ENCODE measurements at places on chromosomes 16 and 17.

DNA sequence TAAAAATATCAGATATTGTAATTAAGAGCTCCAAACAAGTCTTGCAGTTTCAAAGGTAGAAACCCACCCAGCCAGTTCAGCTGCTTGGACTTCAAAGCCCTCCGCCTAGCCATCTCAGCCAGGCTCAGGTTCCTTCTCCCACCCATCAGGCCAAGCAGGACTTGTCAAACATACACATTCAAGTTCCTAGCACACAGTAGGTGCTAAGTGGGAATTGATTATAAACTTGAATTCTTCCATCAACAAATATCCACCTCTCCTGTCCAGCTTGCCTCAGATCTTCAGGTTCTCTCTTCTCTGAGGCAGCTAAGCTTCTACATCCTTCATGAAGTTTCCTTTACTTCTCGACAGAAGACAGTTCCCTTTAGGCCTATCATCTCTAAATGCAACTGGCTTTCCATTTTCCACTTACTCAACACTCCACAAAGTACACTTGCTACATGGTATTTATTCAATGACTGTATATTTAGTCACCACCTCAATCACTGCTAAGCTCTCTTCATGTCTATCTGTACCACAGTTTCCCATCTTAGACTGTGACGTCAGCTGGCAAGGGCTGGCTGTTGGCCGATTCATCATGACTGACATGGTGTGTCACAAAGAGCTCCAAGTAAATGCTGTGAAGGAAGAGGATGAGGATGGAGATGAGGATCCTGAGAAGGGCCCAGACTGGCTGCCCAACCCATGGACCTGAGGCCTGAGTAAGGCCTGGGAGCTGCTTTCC, 13.3 kb upstream of the COG7 start:
- DNase-seq, result no peak

- no peak for DNase-seq
Measured at GRCh38 chr17:42365136-42365535, 23.1 kb downstream of the STAT3 start.

DNA sequence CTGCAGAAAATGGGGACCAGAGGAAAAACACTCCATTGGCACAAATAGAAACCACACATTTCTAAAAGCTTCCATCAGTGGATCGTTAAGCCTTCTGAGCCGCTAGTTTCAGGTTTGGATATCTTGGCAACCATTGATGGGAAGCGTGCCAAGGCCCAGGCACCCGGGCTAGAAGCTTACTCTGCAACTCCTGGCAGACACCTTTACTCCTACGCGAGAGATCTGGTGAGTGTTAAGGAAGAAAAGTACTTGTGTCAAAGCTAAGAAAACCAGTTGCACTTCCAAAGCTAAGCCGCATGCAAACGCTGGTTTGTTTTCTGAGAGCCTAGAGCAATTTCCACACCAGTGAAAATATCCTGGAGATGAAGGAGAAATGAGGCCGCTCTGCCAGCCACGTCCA, 472.4 kb downstream of the PMP22 start:
- DNase-seq, result no peak

DNA sequence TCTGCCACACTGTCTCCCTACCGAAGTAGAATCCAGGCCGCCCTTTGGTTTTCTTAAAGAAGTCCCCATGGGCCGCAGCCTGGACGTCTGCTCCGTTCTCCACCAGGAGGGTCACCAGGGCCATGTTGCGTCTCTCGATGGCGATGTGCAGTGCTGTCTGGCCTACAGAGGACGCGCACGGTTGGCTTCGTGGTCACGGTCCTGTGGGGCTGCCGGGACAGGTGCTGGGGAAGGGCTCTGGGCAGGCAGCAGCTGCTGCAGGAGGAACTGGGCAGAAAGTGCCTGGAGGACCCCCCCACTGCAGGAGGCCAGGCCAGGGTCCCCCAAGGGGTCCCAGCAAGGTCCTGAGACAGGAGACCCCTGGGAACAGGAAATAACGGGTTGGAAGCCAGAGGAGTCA, 19.0 kb downstream of the TRPV1 start:
- DNase-seq, result no peak

- DNase-seq, result no peak
Measured at GRCh38 chr17:62774338-62774737, 33.8 kb downstream of the MARCHF10 start.

DNA sequence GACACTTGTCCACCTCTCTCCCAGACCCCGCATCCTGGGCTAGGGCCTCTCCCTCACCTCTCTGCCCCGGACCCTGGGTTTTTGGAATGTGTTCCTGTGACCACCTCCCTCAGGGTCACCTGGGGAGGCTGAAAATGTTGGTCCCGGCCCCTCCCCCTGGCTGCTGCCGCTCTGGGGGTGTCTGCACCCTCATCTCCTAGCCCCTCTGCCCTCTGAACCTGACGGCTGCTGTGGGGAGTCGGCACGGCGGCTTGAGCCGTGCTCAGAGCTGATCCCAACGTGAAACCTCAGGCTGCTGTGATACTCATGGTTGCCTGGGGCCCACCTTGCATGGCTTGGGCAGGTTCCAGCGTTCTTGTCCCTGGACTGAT, 42.8 kb downstream of the ADCY7 start:
- DNase-seq, result peak; percentile 17

GRCh38 chr16:75279305-75279704, 27.9 kb upstream of the BCAR1 start:
- no peak for DNase-seq

- no peak for DNase-seq
Measured at GRCh38 chr17:64964796-64965195, 45.5 kb upstream of the LRRC37A3 start.

DNA sequence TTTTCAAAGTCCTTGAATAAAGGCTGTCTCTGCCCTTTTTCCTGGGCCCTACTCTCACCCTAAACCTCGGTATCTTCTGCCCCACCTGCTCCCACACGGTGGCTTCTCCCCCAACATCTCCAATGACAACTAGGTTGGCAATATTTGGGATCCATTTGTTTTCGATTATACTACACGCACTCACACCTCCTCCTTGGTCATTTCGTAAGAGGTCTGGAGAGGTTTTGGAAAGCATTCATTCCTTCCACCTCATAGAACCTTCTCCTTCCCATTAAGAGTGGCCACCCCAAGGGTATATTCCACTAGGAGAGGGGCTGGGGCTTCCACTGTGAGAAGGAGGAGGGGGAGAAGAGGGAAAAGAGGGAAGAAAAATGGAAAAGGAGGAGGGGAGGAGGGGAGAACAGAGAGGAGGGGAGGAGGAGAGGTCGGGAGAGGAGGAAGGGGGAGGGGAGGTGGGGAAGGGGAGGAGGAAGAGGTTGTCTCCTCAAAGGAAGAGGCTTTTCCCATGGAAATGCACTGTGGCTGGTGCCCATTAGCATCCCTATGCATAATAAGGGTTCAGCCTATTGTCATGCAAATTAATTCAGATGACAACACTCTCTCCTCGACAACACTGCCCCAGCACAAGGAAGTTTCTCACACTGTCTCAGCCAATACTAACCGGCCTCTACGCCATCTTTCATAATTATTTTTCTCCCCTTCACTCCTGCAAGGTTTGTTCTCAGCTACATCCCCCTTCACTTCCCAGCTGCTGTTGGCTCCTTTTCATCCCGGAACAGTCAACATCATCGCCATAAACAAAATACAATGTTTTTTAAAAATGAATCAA, 30.0 kb downstream of the SOX9 start:
- DNase-seq, result no peak

DNA sequence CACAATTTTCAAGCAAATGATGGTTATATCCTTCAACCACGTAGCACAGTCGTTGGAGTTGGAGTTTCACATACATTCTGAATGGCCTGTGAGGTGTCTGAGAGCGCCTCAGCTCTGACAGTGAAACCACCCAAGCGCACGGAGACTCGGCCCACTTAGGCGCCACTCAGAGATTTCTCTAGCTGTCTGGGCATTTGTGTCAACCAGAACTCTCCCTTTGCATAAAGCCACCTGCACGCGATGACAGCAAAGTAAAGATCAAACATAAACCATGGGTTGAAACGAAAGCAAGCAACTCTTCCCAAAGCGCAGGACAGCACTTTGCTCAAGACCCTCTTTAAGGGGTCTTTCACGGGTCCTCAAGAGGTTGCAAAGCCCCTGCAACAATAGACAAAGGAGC, 533 bp downstream of the SLC6A4 start:
- DNase-seq, result no peak

GRCh38 chr16:4651827-4652226, 27.2 kb downstream of the MGRN1 start:
- DNase-seq, result no peak

GRCh38 chr17:61310590-61310989, 89.1 kb upstream of the TBX2 start:
- no peak for DNase-seq

DNA sequence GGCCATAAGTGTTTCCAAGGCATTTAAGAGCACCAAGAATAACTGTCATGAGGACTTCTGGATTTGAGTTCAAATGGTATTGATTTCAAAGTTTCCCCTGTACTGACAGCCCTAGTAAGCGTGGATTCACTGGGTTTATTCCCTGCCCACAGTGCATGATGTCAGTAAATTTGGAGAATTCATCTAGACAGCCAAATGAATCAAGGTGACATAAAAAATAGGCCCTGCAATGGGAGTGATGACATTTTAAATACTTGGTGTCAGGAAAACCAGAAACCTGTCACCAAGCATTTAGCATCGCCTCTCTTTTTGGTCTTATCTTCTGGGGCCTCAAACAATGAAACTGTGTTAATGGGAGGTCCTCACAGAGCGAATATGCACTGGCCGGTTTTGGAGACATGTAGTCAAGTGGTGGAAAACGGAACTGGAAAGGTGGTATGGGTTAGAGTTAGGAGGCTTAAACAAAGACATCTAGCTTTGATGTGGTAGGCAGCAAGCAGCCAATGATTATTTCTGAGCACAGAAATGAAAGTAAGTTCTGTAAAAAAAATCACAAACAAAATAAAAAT, 29.1 kb downstream of the COG4 start:
- no peak for DNase-seq

DNA sequence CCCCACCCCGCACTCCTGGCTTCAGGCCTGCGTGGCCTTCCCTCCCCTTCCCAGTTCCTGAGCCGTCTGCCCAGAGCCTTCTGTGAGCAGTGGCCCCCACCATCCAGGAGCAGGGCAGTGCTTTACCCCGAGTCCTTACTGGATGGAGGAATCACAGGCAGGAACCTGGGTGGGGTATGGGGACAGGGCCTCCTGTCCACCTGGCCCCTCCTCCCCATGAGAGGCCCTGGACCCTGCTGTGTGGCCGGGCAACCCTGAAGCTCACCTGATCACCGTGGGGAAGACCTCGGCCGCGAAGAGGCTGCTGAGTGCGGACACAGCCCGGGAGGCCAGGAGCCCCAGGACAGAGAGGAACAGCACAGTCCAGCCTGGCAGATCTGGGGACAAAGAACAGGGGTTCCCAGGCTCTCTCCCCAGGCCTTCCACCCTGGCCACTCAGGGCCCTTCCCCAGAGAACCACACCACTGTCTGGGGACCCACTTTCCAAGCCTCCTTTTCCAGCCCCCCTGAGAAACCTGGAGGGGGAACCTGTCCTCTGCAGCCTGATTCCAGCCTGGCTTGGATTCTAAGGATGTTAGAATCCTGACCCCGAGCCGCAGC, 3.2 kb downstream of the SLC22A31 start:
- DNase-seq, result no peak

- no peak for DNase-seq
Measured at GRCh38 chr17:17935321-17936271, 36.6 kb downstream of the TOM1L2 start.

GRCh38 chr17:7011942-7012254, 526 bp upstream of the RNASEK start:
- DNase-seq, result no peak

DNA sequence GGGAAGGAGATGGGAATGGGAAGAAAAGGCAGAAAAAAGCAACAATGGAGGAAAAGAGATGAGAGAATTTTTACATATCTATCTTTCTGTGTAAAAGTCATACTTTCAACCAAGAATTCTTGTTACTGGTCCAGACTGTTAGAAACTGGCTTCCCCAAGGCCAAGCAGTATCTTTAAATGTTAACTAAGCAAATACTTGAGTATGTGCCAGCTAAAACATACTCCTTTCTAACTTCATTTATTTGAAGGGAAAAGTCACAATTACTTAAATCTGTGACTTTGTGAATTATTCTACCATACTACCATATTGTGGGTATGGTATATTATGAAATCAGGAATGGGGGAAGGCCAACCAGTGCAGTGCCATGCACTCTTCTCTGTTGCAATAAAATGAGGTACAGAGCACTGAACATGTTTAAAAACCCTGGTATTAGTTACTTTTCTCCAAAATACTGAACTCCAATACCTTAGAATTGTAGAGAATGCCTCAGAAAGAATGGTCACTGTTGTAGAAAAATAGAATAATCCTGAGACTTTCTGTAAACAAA, 92.3 kb upstream of the C17orf78 start:
- no peak for DNase-seq

DNA sequence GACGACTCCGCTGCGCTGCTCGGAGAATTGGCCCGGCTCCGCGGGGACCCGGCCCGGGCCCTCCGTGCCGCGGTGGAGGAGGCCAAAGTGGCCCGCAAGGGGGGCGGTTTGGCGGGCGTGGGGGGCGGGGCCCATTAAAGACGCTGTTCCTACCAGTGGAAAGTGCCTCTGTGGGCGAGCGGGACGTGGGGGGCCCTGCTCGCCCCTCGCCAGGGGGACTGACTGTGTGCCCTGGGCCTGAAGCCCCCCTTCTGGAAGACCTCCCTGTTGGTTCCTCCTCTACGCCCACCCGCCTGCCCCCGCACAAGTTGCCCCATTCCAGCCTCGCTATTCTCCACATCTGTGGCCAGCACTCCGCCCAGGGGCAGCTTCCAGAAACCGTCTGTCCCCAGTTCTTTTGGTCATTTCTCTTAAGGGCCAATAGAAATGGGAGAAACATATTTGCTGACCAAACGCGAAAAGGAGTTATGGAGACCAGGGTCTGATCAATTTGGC, 1.9 kb upstream of the FGF11 start:
- DNase-seq, result no peak

- DNase-seq, result no peak
Measured at GRCh38 chr17:6297960-6298359, 137.0 kb downstream of the AIPL1 start.

GRCh38 chr17:33019161-33019890, 27.7 kb downstream of the SPACA3 start:
- DNase-seq, result no peak

- no peak for DNase-seq
Measured at GRCh38 chr17:27241346-27241946, 52.5 kb upstream of the WSB1 start.

- no peak for DNase-seq
Measured at GRCh38 chr16:24771779-24772157, 42.3 kb downstream of the TNRC6A start.

GRCh38 chr16:65038100-65038499, 83.8 kb downstream of the CDH11 start:
- no peak for DNase-seq

GRCh38 chr16:85777583-85778310, 21.6 kb downstream of the EMC8 start:
- no peak for DNase-seq

DNA sequence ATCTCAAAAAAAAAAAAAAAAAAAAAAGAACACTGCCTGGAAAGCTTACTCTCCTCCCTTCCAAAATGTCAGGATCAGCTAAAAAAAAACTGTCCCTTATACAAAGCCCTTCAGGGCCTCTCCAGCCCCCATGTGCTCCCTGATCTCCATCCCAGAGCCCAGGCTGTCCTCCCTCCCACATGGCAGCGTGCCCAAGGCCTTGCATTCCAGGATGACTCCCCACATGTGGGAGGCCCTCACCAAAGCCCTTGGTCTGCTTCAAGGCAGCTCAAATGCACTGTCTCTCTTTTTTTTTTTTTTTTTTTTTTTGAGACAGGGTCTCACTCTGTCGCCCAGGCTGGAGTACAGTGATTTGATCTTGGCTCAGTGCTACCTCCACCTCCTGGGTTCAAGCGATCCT, 2.3 kb downstream of the FDXR start:
- DNase-seq, result no peak

GRCh38 chr17:7408252-7408727, 645 bp downstream of the NLGN2 start:
- DNase-seq, result peak; percentile 44

- DNase-seq, result peak; percentile 65
Measured at GRCh38 chr16:81315271-81316175, 761 bp downstream of the GAN start.

Measured in activated T-cell treated with anti-CD3 and anti-CD28 coated beads, Interleukin-2, amount 50 U/mL, for 1 hour (primary cell).